ENCODE measurements at places on chromosomes 11 and 22. TPM values are rescaled to one million over a fixed set of nuclear protein-coding genes. Genes with fewer than 3 reads are reported as not detected.
A peak's percentile ranks its signal among the peaks of the same experiment; 100 is the strongest.

DNA sequence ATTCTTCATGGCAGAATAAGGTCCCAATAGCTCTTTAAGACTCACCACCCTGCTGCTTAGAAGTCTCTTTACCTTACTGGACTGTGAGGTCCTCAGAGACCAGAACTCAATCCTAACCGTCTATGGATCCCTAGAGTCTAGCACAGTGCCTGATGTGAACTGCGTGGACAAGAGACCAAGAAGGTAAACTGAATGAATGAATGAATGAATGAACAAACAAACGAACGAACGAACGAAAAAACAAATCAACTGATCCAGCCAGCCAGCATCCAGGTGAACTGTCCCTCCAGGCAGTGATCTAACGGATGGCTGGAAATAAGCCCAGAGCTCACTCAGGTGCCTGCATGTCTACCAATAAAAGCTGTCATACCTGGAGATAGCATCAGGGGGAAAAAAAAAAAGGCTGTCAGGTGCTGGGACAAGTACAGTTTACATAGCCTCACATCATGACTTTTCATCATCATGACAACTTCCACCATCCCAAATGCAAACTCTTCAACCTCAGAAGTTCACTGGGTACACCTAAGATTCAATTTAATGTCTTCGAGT, 59.8 kb downstream of the PACSIN2 start:
- no peak for DNase-seq

DNA sequence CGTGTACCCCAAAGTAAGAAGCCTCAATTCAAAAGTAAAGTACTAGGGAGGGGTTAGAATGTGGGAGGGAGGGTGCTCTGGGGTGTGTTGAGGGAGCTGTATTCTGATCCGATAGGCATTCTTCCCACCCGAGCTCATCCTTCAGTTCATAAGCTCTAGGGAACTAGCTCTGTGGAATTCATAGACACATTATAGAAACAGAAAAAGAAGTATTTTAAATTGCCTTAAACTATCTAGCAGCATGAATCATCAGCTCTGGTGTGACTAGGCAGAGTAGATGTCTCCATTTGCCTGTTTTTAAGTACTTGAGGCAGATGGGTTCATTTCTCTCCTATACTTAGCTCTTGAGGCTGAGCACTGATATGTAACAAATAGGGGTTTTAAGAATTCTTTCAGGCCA, 7.3 kb upstream of the SGSM3 start:
- no peak for DNase-seq

- DNase-seq = no peak
Observed at GRCh38 chr11:20029193-20029592, 131.1 kb downstream of the DBX1 start.

GRCh38 chr11:101555366-101555765, 28.4 kb downstream of the TRPC6 start:
- no peak for DNase-seq

DNA sequence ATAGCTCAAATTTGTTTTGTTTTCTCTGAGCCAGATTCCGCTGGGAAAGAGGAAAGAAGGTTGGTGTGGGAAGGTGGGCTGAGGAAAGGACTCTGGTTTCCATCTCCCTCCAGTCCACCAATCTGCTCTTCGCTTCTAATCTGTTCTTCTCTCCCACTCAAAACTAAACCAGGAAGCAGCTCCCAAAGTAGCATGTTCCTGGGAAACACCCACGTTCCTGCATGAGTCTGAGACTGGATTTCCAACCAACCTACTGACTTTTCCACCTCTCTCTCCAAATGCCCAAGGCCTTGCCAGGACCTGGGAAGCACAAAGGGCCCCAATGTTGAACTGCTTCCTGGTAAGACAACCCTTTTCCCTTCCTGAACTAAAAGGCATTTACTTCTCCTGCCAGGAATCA, 110.2 kb downstream of the WT1 start:
- DNase-seq = no peak

DNA sequence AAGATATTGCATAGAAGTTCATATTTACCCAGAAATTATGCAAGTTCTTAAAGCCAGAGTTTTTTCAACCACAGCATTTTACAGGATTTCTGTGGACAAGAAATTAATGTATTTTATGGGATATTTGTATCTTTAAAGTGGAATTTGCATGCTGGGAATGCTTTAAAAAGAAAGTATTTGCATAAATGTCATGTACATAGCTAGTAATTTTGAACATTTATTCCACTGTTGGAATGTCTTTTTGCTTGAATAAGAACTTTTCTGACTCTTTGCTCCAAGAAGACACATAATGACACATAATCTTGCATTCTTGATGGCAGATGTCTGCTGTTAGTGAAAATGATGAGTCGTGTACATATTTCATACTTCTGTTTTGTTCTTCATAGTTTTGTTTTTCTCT, 66.6 kb downstream of the ATXN10 start:
- DNase-seq = no peak

GRCh38 chr11:112507281-112507680, 246.6 kb upstream of the PLET1 start:
- DNase-seq = no peak

- no peak for DNase-seq
Observed at GRCh38 chr11:72300268-72300667, 56.3 kb upstream of the PHOX2A start.

DNA sequence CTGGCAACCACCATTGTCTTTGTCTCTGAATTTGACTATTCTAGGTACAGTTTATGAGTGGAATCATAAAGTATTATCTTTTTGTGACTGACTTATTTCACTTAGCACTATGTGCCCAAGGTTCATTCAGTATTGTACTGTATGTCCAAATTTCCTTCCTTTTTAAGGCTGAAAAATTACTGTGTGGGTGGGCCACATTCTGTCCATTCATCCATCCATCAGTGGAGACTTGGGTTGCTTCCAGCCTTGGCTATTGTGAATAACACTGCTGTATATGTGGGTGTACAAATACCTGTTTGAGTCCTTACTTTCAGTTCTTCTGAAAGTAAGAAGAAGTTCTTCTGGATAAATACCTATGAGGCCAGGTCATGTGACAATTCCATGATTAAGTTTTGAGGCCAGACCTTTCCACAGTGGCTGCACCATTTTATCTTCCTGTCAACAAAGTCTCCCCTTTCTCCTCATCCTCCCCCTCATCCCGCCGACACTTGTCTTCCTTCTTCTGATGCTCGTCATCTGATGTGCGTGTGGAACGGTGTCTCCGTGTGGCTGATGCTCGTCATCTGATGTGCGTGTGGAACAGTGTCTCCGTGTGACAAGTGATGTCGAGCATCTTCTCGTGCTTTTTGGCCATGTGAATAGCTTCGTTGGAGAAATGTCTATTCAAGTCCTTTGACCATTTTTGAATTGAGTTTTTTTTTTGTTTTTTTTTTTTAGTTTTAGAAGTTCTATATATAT, 49.5 kb downstream of the SBF1 start:
- DNase-seq = no peak

DNA sequence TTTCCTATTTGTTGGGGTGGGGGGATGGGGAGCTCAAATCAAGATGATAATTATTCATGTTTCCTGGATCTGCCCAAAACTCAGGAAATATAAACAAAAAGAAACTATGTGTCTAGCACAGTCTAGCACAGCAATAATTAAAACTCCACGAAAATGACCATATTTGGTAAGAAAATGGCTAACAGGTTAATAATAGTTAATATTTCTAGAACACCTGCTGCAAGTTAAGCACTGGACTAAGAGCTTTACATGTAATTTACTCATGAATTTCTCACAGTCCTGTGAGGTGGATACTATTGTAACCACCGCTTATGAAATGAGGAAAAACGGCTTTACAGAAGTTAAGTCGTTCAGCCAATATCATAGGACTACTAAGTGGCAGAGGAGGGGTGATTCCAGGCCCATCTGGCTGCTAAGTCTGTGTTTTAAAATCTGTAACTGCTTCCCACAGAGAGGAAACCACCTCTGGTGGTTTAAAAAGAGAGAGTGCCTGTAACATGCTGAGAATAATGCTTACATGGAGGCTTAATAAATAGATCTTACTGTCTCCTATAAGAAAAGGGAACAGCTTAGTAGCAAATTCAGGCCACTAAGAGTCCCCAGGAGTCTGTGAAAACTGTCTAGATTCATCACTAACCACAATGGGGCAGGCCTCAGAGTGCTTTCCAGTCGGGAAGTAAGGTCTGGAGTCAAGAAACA, 11.0 kb upstream of the AMOTL1 start:
- DNase-seq = no peak

GRCh38 chr11:61011950-61012736, 40.7 kb downstream of the CD6 start:
- DNase-seq = peak; percentile 59

GRCh38 chr11:363948-364761, 5.1 kb upstream of the B4GALNT4 start:
- peak; percentile 68 for DNase-seq

GRCh38 chr22:36417281-36417686, 29.5 kb upstream of the MYH9 start:
- DNase-seq = peak; percentile 90

DNA sequence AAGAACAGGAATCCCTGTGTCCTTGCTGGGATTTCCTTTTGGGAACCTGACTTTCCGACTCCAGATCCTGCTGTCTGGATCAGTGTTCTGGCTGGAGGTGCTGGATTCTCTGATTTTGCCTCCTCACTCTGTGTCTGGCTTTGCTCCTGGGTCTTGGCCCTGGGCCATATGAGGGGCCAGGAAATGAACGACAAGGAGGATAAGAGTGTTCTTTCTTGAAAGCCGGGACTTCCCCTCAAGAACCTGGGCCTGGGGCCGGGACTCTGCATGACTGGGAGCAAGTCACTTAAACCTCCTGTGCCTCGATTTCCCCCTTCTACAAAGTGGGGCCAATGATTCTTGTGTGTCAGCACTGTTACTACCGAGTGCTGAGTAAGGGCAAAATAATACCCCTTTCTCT, 2.9 kb upstream of the MYO7A start:
- no peak for DNase-seq

- DNase-seq = no peak
Observed at GRCh38 chr11:72625691-72626413, 48.4 kb downstream of the PDE2A start.

- DNase-seq = no peak
Observed at GRCh38 chr11:74256378-74257133, 54.9 kb downstream of the P4HA3 start.

DNA sequence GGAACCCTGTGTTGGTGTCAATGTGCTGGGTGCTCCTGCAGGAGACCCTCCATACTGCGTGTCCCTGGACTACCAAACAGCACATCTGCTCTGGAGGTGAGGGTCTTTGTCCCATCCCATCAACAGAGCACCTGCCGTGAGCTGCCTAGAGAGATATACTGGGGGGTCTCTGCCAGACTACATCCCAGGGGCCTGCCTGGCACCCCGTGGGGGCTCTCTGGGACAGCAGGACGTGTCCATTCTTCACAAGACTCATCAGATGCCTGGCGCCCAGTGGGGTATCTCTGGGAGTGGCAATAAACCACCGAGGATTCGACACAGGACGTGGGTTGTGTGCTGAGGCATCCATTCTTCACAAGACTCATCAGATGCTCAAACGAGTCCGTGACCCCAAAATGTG, 42.7 kb downstream of the SHANK2 start:
- no peak for DNase-seq

DNA sequence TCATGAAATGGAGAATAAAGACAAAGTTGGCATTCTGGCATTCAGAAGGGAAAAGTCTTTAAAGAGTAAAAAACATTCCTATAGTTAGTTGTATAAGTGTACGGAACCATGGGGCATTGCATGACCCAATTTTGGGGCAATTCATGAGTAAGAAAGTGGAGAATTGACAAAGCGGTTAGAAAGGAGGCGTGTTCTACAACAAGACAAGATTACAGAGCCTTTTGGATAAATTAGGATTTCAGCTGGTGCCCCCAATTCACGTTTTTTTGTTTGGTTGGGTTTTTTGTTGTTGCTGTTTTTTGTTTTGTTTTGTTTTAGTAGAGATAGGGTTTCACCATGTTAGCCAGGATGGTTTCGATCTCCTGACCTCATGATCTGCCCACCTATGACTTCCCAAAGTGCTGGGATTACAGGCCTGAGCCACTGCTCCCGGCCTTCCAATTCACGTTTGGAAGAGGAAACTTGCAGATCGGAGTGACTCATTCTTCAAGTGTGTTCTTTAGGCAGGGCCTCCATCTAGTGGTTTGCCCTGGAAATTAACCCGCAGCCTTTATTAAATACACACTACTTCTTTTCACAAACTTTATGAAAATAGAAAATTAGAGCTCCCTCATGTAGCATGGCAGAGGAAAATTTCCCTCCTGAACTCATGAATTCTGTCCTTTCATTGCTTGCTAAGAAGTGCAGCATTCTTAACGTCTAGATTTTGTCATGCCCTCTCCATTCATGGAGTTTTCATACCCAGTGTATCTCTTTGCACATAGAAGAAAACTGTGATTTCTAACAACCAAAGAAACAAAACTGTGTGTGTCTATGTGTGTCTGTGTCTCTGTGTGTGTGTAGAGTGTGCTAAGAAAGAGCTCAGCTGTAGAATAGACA, 118.1 kb downstream of the BBOX1 start:
- peak; percentile 76 for DNase-seq

DNA sequence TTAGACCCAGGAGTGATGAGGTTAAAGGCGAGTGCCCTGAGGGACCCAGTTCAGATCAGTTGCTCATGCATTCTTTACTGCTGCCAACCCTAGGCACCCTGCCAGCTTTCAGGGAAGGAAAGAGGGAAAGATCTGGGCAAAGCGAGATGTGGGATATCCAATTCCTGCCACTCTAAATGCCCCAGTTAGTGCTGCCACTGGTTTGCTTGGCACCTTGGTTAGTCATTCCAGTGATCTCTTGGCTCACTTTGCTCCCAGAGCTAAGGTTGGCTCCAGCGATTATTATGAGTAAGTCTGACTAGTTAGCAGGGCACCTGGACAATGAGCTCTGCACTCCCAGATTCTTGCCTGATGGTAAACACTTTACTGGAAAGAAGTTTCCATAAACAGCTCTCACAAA, 85.0 kb downstream of the INSC start:
- DNase-seq = peak; percentile 67

DNA sequence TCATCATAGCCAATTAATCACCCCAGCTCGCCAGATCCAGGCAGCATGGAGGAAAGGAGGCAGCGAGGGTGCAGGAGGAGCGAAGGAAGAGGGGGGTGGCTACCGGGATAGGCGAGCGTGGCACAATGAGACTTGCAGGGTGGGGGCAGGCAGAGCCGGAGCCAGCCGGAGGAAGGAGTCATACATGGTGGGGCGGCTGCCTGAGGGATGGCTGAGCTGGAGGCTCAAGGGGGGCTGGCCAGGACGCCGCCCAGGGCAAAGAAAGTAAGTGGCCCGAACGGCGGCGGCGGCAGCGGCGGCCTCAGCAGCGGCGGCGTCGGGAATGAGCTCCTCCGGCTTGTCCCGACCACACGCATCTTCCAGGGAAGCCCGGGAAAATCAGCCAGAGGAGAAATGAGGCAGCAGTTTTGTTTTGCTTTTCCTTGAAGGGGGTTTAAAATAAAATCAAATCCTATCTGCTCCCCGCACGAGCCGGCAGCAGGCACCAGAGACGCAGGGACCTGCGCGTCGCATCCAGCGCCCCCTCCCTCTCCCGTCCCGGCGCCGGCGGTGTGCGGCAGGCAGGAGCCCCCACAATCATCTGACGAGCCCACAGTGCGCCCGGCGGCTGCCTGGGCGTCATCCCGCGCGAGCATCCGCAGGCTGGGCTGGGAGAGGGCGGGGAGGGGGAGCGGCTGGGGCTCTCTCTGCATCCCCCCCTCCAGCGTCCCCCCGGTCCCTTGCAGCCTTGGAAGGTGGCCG, 263.6 kb downstream of the CTTN start:
- peak; percentile 29 for DNase-seq

Gene TCN2
- total RNA-seq = 5.3 TPM

Gene LARGE2
- total RNA-seq = not detected

Gene PRG3
- total RNA-seq = not detected

Gene SLC22A25
- not detected for total RNA-seq

Gene BATF2
- total RNA-seq = 3.1 TPM

Gene TYR
- total RNA-seq = not detected

Gene ZNF280A
- total RNA-seq = 2.6 TPM

Gene PHLDA2
- total RNA-seq = 71.3 TPM

Gene GTSE1
- total RNA-seq = 33.2 TPM

Gene PATE2
- total RNA-seq = not detected

Measured in HT1080 (cell line).